ENCODE measurements at places on chromosomes 13 and 19.

DNA sequence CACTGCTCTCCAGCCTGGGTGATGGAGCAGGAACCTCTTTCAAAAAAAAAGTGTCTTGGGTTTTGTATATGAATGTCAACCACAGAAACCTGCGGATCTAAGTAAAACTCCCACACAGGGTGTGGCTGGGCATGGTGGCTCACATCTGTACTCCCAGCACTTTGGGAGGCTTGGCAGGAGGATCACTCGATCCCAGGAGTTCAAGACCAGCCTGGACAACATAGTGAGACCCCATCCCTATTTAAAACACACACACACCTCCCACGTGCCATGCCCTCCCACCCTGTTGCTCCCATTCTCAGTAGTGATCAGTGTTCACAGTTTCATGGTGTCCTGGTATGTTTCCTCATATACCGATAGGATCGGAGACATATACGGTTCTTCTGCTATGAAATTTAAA lies 9.2 kb downstream of the TMED1 start:
- DNase-seq: no peak

GRCh38 chr19:482186-483041 lies 13.9 kb upstream of the MADCAM1 start:
- no peak for DNase-seq

- DNase-seq: no peak
Observed at GRCh38 chr13:21053231-21053630, 8.2 kb downstream of the LATS2 start.

GRCh38 chr13:113627136-113627535 lies 30.9 kb downstream of the ATP4B start:
- no peak for DNase-seq

DNA sequence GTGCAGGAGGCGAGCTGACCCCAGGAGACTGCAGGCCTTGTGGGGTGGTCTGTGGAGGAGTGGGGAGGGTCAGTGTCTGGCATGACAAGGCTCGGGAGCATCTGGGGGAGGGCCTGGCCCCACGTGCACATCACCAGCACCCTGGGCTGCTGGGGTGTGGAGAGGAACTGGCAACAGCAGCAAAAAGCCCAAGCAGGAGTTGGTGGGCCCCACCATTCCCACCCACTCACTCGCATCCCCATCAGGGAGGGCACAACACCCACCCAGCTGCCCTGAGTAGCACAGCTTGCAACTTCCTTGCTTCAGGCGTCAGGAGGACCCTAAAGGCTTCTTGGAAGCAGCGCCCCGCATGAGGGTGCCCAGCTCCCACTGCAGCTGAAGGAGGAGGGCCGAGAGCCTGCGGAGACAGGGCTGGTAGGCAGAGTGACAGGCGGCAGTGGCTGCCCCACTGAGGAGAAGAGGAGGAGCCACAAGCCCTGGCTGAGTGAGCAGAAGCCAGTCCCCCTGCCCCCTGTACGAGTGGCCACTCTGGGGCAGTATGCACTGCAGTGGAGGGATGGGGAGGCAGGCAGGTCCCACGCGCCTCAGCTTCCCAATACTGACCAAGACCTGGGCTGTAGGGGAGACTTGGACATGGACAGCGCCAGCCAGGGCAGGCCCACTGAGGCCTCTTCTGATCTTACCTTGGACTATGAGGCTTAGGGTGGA lies 26.5 kb downstream of the ELL start:
- DNase-seq: no peak

DNA sequence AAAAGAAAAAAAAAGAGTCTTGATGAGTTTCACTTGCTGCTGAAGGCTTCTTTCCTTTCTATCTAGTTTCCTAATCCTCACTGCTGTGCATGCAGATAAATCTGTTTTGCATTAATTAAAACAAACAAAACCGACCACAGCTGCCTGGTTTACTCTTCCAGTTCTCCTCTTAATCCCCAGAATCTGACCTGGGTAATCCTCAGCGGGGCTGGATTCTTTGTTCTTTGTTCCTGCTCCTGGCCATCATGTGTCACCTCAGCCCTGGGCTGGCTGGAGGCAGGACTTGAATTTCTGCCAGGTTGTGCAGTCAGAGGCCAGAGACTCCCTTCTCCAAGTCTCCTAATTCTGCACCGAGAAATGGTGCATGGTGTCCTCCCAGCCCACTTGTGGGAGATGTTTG lies 52.2 kb upstream of the CYP4F8 start:
- DNase-seq: no peak

GRCh38 chr13:112905619-112905989 lies 63.4 kb upstream of the MCF2L start:
- DNase-seq: no peak

DNA sequence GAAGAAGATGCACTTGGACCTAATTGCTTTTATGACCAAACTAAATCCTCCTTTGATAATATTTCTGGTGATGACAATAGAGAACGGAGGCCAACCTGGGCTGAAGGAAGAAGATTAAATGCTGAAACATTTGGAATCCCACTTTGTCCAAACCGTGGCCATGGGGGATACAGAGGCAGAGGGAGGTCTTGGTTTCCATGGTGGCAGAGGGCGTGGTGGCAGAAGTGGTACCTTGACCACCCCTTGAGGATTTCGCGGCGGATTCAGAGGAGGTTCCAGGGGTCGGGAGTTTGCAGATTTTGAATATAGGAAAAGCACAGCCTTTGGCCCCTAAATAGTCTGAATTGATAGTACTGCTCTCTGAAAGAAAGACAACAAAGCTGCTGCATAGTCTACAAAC lies 7.2 kb upstream of the LILRB3 start:
- DNase-seq: no peak

DNA sequence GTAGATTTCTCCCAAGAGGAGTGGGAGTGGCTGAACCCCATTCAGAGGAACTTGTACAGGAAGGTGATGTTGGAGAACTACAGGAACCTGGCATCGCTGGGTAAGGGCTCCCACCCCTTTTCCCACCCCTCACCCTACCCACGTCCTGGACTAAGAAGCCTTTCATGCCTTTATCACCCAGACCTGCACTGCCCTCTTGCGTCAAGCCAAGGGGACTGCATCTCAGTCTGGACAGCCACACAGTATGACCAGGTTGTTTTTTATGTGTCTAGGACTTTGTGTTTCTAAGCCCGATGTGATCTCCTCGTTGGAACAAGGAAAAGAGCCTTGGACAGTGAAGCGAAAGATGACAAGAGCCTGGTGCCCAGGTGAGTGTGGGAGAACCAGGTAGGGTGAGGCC lies 8.8 kb downstream of the ZFP28 start:
- DNase-seq: no peak

GRCh38 chr13:111043575-111043982 lies 71.5 kb upstream of the ARHGEF7 start:
- DNase-seq: no peak

DNA sequence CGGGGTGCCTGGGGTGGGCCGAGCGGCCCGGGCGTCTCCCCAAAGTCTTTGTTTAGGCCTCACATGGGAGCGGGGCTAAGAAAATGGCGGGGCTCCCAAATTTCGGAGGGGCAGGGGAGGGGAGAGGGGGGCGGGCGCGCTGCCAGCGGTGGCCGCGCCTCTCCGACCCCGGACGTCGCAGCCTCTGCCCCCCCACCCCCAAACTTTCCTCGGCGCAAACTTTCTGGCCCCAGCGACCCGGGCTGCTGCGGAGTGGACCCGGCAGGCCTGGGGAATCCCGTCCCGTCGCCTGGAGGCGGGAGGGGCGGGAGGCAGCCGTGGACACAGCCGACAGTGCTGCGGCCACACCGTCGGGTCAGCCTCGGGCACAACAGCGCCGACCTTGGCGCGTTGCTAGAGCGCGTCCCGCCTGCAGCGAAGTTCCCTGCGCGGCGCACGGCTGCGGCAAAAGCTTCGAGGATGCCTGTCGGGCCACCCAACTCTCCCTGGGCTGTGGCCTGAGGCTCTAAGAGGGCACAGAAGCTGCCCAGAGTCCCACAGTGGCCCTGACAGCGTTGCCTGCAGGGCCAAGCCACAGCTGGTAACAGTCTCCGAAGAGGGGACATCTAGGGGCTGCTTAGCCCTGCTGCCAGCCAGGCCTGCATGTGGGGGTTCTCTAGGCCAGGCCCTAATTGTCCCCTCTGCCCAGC lies 1.3 kb downstream of the NFIX start:
- DNase-seq: no peak

DNA sequence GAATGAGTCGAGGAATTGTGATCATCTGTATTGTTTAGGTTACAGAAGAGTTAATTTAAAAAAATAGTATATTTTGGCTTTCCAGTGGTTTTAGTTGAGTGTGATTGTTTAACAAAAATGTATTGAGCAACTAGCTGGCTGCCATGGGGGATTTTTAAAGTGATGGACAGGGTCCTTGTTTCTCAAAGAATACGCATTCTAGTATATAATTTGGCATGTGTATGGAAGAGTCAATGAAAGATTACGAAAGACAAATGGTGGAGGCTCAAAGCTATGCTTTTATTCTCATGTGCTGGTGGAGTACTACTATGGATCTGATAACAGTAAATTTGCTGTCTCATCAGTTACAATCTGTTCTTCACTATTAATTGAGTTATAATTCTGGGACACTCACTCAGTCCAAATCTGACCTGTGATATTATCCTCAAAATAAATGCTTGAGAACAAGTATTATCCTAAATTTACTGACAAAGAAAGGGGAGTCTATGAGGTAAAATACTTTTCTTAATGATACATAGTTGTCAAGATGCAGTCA lies 240.0 kb downstream of the GPC6 start:
- no peak for DNase-seq

DNA sequence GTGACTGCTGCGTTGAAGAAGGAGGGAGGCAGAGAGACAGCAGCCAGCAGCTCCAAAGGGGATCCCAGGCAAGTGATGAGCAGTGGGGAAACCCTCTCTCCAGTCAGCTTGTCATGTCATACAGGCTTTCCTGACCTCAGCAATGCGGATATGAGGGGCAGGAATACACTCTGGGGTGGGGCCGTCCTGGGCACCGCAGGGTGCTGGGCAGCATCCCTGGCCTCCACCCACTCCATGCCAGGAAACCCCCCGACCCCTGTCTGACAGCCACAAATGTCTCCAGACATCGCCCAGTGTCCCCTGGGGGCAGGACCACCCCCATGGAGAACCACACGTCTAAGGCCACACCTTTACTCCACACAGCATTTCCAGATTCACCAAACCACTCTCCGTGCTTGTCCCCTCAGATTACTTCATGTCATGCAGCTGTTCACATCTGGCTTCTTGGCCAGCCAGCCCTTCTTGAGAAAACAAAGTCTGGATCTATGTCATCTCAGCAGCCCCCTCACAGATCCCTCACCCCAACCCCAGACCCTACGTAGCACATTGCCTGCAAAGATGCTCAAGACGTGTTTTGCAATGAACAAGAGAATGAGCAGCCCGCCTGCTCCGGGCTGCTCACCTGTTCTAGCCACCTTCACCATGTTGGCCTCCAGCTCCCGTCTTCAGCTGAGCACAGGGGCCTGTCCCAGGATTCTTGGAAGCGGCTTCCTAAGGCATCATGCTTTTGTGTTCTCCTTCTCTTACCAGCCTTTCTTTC lies 46.5 kb downstream of the RFX2 start:
- no peak for DNase-seq

DNA sequence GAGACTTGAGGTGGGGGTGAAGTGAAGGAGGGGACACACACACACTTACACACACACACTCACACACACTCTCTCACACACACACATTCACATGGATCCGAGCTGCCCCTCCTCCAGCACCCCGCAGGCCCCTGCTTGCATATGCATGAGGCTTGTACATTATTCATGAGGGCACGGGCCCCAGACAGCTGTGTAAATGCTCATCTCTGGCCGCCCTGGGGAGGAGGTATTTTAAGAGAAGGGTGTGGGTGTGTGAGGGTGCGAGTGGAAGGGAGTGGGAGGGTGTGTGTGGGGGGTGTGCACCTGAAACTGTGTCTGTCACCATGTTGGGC lies 2.4 kb downstream of the NCAN start:
- no peak for DNase-seq

GRCh38 chr19:12952488-12953137 lies 4.4 kb downstream of the GADD45GIP1 start:
- DNase-seq: no peak

DNA sequence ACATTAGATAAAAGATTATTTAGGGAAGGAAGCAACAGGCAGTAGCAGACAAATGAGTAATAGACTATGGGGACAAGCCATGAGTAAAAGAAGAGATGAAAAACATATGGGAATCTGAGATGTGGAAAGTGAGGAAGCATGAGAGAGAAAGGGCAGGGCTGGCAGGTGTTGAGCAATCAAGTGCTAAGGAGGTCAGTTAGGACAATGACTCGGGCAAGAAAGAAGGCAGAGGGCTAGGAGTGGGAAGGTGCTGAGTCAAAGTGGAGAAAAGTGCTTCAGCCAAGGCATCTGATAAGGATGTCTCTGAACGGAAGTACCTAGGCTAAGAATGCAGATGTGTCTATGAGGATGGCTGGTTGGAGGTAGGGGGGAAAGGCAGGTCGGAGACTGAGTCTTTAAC lies 291.9 kb upstream of the HTR2A start:
- no peak for DNase-seq

DNA sequence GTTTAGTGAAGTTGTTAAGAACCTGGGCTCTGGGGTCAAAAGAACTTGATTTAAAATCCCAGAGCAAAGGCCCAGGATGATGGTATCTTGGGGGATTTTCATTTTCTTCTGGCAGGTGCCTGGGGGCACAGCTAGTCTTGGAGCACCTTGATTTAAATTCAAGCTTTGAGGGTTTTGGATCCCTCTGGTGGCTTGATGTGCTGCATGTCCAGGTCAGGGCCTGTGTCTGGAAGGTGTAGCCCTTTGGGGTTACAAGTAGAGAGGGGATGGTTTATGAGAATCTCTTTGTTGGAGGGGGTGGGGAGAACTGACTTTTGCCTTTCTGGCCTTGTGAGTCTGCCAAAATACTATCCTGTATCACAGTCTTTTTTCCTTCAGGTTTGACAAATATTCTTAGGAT lies 55.8 kb downstream of the AKAP11 start:
- DNase-seq: no peak

Data from endothelial cell (in vitro differentiated cells).